ENCODE measurements at places on chromosomes 3 and 15.

- no peak for DNase-seq
Measured at GRCh38 chr3:176690083-176690869, 507.0 kb downstream of the TBL1XR1 start.

DNA sequence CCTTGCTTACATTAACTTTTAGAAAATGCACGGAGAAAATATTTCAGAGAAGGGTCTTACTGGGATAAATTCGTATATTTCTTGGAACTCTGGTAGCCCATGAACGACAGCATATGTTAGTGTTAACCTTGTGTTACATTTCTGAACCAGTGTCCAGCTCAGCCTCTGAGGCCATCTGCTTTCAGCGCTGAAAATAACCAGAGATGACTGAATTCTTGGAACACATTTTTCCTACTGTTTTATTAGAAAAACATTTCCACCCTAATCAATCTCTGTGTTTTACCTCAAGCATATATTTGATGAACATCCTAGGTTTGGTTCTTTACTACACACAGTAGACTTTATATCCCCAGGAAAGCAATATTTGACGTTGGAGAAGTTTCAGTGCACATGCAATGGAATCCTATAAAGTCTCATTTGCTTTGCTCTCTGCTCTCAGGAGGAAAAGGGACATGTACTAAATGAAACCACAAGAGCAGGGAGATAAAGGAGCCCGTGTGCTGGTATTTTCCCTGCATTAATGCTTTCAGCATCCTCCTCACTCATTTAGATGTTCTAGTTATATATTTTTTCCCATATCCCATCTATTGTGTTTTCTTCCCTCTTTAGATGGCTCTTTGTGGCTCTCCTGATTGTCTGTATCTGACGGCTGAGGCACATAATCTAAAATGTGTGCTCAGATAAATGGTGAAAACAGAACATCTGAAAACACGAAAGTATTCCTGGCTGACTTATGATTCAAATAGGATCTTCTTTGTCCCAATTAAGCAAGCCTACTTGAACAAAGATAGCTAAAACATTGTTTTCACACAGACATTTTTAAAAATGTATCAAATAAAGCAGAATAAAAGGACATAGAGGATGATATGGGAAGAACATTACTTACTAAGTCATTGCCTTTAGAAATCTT is 151.7 kb upstream of the KCNMB2 start:
- DNase-seq = no peak

DNA sequence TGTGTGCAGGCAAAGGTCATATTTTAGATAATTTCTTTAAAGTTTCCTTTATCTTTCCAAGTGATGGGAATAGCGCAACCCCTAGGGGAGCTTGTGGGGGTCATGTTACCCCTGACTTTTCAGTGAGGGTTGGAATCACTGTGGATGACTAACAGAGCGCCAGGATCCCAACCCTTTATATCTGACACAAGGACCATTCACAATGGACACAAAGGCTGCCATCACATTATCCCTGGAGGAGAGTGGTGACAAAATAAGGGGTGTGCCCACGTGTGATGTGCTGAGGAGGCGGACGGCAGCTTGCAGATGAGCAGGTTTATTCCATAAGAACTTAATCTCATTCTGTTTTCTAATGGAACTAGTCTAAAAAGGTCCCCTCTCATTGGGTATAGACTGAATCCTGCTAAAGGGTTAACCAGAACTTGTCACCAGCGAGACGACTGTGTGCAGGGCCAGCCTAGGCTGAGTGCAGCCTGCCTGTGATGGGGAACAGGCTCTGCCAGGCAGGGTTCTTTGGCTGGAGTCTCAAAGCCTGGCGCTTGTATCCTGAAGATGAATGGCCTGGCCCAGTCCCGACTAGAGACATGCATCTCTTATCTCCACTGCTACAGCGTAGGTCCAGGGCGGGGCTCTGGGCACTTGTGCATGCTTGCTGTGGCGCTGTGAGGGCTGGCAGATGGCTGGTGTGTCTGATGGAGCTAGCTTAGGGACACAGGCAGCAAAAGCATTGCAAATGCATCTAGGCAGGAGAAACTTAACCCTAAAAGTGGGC is 50.2 kb downstream of the CHDH start:
- no peak for DNase-seq

GRCh38 chr3:53478921-53479664 is 15.3 kb upstream of the CACNA1D start:
- DNase-seq = no peak

GRCh38 chr3:25355034-25355885 is 72.8 kb upstream of the RARB start:
- DNase-seq = no peak

- no peak for DNase-seq
Measured at GRCh38 chr3:115062412-115062956, 84.6 kb downstream of the ZBTB20 start.

DNA sequence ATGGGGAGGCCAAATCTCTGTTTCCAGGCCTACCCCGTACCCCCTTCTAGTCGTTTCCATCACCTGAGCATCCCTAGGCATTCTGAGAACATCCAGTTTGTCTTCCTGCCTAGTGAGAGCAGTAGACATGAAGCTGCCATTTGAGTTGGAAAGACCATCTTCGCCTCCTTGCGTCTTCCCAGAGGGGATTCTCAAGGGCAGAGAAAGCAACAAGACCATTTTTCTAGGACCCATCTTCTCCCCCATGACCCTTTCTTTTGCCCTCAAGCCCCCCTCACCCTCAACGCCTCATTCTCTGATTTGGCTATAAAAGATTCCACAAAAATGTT is 148.7 kb upstream of the BHLHE40 start:
- no peak for DNase-seq

- no peak for DNase-seq
Measured at GRCh38 chr15:95874637-95875036, 455.9 kb upstream of the NR2F2 start.

- no peak for DNase-seq
Measured at GRCh38 chr3:60269377-60269776, 981.9 kb downstream of the FHIT start.

- DNase-seq = no peak
Measured at GRCh38 chr15:101439920-101440319, 49.6 kb downstream of the PCSK6 start.

DNA sequence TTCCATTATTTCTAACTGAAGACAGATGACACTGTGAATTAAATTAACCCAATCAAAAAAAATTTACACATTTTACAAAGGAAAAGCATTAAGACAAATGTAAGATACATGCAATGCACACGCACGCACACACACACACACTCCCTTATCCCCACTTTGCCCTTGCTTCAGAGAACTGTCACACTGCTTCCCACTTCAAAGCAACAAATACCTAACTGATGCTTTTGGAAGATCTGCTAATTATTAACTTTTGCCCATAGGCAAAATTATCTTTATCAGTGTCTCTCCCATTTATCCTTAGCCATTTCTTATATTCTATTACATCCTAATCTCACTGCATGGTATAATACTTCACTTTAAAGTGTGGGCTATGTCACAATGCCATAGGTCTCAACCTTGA is 60.3 kb downstream of the SETD2 start:
- DNase-seq = no peak

GRCh38 chr15:67076147-67076843 is 10.9 kb downstream of the SMAD3 start:
- DNase-seq = peak; percentile 15

DNA sequence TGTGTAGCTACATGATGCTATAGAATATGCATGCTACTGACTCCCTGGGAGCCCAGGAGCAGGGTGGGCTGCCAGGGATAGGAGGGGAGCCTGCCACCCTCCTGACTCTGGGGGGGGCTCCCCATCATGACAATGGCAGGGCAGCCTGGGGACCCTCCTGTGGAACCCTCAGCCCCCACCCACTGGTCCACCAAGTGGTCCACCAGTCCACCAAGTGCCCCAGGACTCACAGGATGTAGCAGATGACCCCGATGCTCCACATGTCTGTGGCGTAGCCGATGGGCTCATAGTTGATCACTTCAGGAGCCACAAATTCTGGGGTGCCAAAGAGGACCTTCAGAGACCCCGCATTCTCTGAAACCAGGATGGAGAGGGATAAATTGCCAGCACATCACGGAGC is 53.0 kb upstream of the HACD2 start:
- DNase-seq = no peak

GRCh38 chr3:17219593-17219992 is 334.8 kb downstream of the PLCL2 start:
- DNase-seq = no peak

- DNase-seq = no peak
Measured at GRCh38 chr3:195893516-195893915, 14.8 kb downstream of the TNK2 start.

GRCh38 chr15:76433798-76434400 is 97.3 kb downstream of the ISL2 start:
- no peak for DNase-seq

DNA sequence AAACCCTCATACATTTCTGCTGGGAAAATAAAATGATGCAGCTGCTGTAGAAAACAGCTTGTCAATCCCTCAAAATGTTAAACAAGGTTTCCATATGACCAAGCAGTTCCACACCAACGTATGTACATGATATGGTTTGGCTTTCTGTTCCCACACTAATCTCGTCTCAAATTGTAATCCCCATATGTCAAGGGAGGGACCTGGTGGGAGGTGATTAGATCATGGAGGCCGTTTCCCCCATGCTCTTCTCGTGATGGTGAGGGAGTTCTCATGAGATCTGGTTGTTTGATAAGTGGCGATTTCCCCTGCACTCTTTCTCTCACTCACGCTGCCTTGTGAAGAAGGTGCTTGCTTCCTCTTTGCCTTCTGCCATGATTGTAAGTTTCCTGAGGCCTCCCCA is 100.6 kb upstream of the SLC24A5 start:
- no peak for DNase-seq

DNA sequence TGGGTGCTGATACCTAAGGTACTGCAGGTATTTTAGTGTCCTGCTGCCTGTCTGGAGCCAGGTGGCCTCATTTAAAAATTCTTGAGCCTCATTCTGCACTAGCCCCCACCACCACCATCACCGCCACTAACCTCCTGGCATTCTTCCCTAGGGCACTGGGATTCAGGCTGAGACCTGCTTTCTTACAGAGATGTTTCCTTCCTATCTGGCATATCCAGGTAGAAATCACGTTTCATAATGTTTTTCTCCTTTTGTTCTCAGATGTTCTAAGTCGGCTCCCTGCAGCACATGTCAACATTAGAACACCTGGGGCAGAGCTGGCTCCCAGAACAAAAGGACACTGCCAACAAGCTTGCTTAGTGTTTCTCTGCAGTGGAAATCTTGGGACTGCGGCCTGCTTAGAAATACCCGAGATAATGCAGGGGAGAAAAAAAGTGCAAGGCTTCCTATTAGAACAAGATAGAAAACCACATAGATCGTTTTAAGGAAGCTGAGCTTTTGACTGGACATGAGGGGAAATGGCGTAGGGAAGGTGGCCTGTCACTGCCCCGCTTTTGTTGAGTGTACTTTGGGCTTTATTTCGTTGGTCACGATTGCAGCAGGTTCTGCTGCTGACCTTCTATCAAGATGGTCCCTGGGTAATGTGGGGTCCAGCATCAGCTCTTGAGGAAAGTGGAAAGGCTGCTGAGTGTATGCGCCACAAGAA is 59.6 kb upstream of the PPARG start:
- DNase-seq = no peak

DNA sequence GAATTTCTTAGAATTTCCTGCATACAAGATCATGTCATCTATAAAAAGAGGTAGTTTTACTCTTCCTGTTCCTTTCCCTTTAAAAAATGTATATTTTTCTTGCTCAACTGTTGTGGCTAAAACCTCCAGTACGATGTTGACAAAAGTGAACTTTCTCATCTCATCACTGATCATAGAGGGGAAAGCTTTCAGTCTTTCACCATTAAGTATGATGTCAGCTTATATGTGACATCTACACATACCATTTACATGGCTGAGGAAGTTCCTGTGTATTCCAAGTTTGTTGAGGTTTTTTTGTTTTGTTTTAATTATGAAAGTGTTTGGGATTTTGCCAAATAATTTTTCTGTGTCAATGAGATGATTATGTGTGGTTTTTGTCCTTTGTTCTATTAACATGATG is 173.6 kb downstream of the PLD1 start:
- no peak for DNase-seq

- no peak for DNase-seq
Measured at GRCh38 chr3:24352893-24353553, 141.6 kb downstream of the THRB start.

GRCh38 chr3:126365351-126366277 is 8.4 kb upstream of the KLF15 start:
- no peak for DNase-seq

- no peak for DNase-seq
Measured at GRCh38 chr3:197335428-197336132, 37.2 kb upstream of the DLG1 start.

GRCh38 chr15:37619358-37620042 is 314.9 kb upstream of the TMCO5A start:
- no peak for DNase-seq

DNA sequence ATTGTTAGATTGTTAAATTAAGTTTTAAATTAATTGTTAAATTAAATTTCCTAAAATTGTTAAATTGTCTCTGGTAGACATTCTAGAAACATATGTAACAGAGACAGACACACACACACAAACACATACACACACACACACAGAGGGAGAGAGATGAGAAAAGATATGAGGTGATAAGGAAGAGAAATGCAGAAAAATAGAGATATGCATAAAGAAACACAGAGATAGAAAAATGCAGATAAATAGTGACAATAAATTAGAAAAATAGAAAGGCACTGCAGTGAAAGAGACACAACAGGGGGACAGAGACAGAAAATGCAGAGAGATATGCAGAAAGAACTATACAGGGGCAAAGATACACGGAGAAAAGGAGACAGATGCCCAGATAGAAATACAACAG is 25.1 kb upstream of the GOLGA8B start:
- DNase-seq = no peak

DNA sequence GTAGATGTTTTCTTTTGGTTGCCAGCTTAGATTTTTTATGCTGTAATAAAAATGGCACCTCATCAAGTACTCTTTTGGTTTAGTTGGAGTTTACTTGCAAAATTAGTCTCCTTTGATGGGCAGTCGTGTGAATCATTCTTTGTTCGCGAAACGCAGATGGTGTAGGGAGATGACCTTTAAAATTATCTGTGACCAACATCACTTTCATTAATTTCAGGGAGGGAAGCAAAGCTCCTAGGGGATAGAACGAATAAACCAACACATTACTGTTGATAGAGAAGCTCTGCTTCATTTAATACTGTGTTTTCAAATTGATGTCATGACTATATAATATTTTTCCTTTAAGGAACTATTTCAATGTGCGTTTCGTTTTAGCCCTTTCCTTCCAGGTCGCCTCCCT is 67.4 kb downstream of the USP13 start:
- no peak for DNase-seq

GRCh38 chr3:114217266-114217665 is 20.1 kb downstream of the ZNF80 start:
- DNase-seq = no peak

Data from GOT3 (cell line).